ENCODE measurements at places on chromosomes 7 and 10.

DNA sequence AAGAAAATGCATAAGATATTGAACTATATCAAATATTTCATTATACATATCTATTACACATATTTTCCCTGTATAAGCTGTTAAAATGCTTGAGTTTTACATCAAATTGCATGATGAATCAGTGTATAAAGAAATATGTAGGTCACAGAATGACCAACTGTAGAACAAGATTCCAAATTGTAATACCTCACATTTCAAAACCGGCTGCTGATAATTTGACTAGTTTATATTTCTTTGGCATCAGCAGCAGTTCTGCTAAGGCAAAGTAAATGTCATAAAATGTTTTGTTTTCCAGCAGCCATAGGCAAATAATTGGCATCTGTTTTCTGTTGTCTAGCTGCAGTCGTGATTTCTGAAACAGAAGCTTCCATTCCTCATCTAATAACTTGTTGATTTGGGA, 633.9 kb downstream of the ARL4A start:
- DNase-seq = no peak

GRCh38 chr7:130140551-130141160, 64.5 kb downstream of the TMEM209 start:
- no peak for DNase-seq

GRCh38 chr7:36962367-36962766, 238.1 kb upstream of the AOAH start:
- peak; percentile 96 for DNase-seq

- no peak for DNase-seq
Measured at GRCh38 chr10:6002809-6003510, 25.6 kb upstream of the IL15RA start.

DNA sequence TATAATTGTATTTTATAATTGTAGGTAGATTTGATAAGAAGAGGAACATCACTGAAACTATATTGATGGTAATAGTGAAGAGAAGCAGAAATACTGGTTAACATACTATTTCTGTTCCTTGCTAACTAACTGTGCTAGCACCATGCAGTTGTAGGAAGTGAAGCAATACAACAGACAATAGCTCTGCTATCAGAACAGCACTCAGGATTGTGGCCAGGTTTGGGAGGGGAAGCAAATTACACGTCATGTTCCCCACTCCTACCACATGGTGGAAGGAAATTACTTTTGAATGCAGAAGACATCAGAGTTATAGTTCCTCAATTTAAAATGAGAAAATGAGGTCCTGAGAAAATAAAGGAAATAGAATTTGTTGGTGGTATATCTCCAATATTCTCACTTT, 151.1 kb downstream of the DGKB start:
- DNase-seq = no peak

DNA sequence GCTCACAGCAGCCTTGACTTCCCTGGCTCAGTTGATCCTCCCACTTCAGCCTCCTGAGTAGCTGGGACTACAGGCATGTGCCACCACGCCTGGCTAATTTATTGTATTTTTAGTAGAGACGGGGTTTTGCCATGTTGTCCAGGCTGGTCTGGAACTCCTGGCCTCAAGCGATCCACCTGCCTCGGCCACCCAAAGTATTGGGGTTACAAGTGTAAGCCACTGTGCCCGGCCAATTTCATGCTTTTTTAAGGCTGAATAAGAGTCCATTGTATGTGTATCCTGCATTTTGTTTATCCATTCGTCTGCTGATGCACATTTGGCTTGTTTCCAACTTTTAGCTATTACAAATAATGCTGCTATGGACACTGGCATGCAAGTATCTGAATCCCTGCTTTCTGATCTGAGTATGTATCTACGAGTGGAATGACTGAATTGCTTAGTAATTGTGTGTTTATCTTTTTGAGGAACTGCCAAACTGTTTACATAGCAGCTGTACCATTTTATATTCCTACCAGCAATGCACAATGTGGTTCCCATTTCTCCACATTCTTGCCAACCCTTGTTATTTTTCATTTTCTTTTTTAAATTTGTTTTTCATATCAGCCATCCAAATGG, 37.3 kb upstream of the TPST1 start:
- DNase-seq = no peak

DNA sequence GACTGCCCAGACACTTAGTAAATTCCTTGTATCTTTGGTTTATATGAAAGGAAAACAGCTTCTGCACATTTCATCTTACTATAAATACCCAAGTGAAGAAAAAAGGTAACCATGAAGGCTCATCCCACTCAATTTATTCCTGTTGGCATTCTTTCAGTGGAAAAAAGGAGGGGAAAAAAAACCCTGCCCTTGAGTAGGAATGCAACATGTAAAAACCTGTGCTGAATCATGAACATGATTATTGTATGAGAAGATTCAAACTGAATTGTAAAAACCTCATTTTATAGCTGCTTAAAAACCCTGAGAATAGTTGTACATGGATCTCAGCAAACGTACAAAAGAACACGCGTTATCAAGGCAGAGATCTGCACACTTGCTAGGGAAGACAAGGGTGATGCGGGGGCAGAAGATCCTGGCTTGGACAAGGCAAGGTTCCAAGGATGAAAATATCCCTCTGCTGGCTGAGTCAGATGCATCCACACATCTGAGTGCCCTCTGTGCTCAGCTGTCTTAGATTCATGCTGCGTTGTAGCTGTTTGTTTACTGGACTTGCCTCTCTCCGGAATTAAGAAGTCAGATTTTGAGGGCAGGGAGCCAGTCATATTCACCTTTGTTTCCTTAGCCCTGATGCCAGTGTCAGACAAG, 658.2 kb downstream of the PARD3 start:
- DNase-seq = peak; percentile 19

DNA sequence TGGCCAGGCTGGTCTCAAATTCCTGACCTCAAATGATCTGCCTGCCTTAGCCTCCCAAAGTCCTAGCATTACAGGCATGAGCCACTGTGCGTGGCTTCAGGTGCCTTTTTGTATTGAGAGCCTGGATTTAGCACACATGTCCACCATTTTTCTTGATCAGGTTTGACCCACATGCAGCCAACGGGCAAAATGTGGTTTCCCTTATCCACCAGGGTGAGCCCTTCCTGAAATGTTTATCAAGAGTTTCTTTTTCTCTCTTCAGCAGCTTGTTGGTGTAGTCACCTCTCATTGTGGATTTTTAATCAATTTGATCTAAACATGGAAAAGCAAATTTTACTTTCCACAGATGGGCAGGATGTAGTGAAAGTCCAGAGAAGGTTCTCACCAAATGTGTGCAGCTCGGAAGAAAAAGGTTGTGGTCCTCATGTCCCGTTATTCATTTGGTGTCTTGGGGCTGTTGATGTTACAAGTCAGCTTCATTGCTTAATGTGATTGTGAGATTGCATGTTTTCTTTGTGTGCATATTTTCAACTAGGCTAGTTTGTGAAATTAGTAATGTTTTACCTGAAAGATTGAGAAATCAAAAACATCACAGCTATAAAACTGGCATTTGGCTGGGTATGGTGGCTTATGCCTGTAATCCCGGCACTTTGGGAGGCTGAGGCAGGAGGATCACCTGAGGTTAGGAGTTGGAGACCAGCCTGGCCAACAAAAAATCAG, 28.9 kb downstream of the GUSB start:
- DNase-seq = no peak

Measured in kidney glomerular epithelial cell (primary cell).